ENCODE measurements at places on chromosomes 2 and 18.

DNA sequence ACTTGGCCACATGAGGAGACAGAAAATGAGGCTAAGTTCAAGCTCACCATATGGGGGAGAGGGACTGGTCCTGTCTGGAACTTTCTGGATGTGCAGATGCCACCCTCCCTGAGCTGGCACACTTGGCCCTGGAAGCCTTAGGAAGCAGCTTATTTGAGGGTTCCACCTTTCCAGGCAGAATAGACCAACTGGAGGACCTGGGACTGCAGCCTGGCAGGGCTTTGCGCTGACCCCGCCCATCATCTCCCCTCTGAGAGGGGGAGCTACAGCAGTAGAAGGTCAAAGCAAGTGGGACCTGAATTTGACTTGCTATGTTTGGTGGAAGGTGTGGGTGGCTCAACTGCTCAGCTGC lies 39.5 kb downstream of the TMEM17 start:
- no peak for DNase-seq

DNA sequence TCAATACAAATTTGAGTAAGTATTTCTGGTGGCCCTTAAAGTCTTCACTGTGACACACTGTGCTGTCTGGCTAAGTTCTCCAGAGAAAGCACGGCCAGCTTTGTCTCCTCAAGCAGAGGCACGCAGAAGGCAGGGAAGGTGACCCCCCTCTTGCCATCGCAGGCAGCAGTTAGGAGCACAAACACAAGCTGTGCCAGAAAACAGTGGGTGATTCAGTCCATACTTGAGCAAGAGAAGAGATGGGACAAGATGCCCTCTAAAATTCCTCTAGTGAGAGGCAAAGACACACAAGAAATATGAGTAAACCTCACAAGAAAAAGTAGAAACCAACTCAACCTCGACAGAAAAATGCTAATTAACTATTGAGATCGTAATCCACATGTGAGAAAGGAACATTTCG lies 9.8 kb downstream of the MCEE start:
- peak; percentile 7 for DNase-seq

- DNase-seq, result no peak
Measured at GRCh38 chr18:77203071-77203470, 46.6 kb upstream of the GALR1 start.

DNA sequence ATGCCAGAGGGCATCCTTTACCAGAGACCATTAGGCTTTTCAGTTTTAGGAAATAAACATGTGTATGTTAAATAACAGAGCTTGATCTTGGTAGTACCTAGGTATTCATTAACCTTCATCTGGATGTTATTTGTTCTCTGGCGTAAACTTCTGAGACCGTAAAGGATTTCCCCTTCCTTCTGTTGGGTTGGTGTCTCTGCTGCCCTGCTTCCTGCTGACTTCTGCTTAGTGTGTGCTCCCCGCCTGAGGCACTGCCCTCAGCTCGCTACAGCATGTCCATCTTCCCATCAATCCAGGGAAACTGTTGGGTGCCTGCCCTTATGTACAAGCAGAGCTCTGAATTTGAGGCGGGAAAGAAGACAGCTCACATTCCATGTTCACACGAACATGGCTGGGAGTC lies 177.9 kb downstream of the TPGS2 start:
- DNase-seq, result no peak

DNA sequence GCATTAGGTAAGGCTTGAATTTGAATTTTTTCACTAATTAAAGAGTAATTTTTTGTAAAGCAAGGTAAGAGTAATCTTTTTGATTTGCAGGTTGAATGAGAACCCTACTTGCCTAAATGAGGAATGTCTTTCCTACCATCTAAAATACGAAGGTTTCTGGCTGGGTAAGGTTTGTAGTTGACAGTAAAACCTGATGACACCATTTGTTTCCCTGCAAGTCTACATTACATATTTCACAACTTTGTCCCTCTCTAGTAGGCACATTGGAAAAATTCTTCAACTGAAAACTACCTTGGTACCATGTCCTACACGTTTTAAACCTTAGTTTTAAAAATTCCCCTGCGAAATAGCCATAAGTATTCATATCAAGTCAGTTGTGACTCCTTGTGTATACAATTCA lies 9.4 kb downstream of the HNRNPA3 start:
- no peak for DNase-seq

GRCh38 chr18:69697689-69698088 lies 250.0 kb downstream of the CD226 start:
- DNase-seq, result no peak

GRCh38 chr2:36569267-36569856 lies 28.6 kb downstream of the FEZ2 start:
- DNase-seq, result peak; percentile 43

DNA sequence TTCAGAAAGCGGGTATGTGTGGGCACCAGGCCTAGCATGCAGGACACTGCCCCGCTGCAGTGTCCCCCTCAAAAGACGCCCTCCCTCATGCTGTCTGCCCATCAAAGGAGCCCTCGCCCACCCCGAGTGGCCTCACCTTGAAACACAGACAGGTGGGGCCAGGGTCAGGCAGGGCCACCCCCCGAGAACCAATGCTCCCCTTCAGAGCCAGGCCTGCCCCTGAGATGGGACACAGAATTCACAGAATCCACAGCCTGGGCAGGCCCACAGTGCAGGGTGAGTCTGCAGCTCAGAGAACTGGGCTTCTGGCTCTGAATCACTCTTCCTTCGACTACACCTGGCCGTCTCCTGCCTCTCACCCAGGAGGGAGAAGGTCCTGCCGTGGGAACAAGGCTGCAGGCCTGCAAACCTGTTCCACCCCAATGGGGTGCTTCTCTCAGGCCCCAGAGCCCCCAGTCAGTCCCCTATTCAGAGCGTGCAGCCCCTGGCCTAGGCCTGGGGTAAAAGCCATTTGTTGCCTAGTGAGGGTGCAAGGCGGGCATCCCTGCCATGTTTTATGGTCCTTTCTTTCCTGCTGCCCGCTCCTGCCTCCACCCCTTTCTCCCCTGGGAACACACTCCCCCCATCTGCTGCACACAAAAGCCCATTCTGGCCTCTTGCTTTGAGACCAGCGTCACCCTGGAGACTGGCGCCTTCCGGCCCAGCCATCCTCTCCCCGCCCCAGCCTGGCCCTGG lies 11.3 kb upstream of the ARHGEF4 start:
- DNase-seq, result no peak

DNA sequence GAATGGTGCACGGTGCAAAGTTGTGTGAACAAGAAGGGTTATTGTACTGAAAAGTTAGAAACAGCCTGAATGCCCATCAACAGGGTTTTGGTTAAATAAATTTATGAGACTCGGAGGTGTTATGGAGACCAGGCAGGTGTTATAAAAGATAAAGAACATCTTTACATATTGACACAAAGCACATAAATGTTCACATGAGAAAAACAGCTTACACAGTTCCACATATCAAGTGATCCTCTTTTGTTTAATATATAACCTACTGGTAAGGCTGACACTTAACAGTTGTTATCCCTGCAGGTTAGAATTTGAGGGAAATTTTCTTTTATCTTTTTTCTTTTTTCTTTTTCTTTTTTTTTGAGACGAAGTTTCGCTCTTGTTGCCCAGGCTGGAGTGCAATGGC lies 20.0 kb upstream of the ARPC2 start:
- DNase-seq, result no peak

DNA sequence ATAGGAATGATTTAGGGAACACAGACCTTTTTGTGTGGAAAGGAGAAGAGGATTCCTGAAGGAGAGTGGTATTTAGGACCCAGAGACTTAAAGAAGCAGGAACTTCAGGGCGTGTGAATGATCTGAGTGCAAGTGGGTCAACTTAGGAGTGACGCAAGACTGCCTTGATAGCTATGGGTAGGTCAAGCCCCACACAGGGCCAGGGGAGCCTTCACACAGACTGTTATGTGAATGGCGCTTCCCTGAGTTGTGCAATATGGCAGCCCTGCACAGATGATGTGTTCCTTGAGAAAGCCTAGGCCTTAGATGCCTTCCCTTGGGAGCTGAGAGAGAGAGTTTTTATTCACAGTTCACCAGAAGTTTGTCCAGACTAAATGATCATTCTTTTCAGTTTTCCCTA lies 47.1 kb upstream of the IGFBP5 start:
- peak; percentile 68 for DNase-seq

- DNase-seq, result no peak
Measured at GRCh38 chr2:1736045-1736444, 8.3 kb downstream of the PXDN start.

DNA sequence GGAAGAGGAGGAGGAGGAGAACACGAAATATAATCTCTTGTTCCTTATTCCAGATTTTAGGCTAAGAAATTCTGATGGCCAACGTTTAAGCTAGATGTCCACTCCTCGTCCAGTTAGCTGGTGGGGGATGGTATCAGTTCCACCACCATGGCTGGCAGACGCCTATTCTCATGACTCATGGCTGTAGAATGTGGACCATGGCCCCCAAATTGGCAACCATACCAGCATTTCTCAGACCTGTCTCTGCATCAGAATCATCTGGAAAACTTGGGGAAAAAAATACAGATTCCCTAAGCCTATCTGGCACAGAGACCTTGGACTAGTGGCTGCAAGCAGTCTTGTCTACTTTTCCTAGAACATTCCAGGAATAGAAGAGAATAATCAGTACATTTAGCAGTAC lies 267.7 kb upstream of the SIX2 start:
- DNase-seq, result peak; percentile 26

DNA sequence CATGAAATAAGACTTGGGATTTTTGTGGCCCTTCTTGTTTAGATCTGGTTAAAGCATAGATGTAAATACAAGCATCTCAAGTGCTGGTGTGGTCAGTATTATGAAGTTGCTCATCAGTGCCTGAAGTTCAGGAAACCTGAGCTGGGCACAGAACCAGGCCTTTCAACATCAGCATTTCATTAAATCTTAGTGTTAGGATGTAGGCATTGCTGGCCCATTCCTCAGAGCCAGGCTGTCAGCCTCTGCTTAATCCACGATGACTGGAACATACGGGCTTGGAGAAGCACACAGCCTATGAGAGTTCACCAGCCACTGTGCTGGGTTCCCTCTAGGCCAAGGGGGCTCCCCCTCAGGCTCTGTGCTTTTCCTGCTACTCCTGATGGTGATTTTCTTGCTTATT lies 270.2 kb downstream of the EN1 start:
- DNase-seq, result peak; percentile 2

- peak; percentile 98 for DNase-seq
Measured at GRCh38 chr18:41938445-41938844, 16.6 kb upstream of the PIK3C3 start.

GRCh38 chr2:112831946-112832840 lies 4.4 kb downstream of the IL1B start:
- no peak for DNase-seq

- peak; percentile 66 for DNase-seq
Measured at GRCh38 chr2:174012347-174013314, 47.5 kb upstream of the SP3 start.

- DNase-seq, result peak; percentile 2
Measured at GRCh38 chr2:124804014-124804940, 779.2 kb downstream of the CNTNAP5 start.

GRCh38 chr2:33316328-33316727 lies 160.1 kb upstream of the RASGRP3 start:
- no peak for DNase-seq

- DNase-seq, result no peak
Measured at GRCh38 chr18:46555724-46556123, 101.3 kb downstream of the LOXHD1 start.

Data from iris pigment epithelial cell (primary cell).